ENCODE measurements at places on chromosomes 3 and 15.

- DNase-seq, result no peak
These were observed 39.5 kb downstream of the ISL2 start for GRCh38 chr15:76376029-76376428.

DNA sequence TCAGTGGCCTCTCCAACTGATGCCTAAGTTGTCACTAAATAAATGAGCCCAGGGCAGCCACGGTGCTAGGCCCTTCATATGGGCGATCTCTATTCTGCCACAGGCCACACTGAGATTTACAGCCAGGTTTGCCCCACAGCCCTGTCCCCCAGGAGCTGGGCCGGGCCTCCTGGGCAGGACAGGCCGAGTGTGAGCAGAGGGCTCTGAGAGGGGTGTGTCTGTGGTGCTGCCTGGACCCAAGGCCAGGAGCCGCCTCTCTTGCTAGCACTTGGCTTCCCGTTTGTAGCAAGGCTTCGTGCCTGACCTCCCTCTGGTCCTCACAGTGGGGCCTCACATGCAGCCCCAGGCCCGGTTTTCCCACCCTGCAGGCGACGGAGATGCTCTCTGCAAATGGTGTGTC, 67.1 kb upstream of the SEC22A start:
- no peak for DNase-seq

DNA sequence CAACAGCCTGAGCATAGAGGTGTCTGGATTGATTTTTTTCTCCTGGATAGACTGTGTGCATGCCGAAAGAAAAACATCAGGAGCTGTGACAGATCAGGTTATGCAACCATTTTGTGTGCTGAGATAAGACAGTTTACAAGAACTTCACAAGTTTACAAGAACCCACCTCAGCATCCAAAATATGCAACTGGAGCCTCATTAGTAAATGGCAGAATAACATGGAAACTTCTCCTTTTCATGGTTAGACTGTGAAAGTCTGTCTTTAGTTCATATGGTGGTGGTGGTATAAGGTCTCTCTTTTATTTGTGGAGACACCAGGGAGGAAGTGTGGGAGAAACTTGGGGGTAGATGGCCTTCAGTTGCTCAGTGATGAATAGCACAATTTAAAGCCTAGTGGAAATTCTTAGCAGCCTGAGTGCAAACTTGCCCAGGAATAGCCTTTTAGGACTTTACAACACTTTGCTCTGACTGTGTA, 3.7 kb upstream of the ZNF609 start:
- DNase-seq, result no peak

GRCh38 chr3:143081844-143082778, 37.5 kb upstream of the CHST2 start:
- peak; percentile 6 for DNase-seq

DNA sequence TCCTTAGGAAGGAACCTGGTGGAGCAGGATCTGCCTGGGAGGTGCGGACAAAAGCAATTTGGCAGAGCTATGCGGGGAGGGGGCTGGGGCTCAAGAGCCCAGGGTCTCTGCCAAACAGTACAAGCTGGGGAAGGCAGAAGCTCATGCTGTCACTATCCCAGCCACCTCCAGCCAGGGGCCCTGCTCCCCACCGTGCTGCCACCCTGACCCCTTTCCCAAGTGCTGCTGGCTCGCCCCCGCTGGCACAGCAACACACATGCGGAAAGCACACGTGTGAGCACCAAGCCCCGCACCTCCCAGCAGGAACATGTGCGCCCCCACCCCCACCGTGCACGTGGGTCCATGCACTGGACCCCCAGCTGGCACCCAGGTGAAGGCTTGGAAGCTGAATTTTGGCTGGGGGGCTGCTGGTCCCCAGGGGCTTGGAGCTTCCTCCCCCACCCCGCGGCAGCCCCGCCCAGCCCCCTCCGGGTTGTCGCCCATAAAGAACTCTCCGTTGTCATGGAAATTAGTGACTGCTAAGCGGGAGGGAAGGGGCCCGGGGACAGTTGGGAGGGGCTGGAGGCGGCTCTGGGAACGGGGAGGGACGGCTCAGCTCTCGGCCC, 742 bp downstream of the CAMKV start:
- no peak for DNase-seq

- no peak for DNase-seq
These were observed 27.8 kb upstream of the PIK3CB start for GRCh38 chr3:138862531-138862923.

DNA sequence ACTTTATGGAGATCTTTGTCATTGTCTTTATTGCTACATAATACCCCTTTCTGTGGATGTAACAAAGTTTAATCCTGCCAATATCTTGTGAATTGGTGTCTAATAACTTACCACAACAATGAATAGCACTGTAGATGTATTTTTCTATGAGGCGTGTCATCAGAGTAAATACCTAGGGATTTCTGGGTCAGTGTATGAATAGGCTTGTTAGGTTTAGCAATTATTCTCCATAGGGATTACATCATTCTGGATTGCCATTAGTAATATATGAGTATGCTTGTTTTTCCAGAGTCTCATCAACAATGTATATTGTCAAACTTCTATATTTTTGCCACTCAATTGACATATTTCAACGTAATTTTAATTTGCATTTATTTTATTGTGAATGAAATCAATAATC, 67.9 kb downstream of the UNC13C start:
- DNase-seq, result no peak

DNA sequence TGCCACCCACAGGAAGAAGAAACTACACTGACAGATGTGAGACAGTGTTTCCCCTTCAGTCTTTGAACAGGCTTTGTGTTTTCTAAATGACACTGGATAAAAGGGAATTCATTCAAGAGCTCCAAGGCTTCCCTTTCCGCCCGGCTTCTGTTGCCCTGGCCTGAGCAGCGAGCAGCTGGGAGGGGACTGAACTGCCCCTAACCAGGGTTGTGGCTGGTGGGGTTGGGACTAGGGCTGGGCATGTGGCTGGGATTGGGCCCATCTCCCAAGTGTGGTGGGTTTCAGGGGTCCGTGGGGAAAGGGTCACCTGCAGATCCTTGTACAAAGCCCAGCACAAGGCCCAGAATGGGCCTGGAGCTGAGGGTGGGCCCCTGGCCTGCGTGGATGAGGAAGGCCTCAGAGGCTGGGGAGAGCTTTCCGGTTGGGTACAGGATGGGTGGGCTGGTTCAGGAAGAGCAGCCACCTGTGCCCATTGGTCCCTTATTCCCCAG, 10.4 kb downstream of the VILL start:
- no peak for DNase-seq

GRCh38 chr3:61637088-61638051, 76.0 kb downstream of the PTPRG start:
- no peak for DNase-seq

DNA sequence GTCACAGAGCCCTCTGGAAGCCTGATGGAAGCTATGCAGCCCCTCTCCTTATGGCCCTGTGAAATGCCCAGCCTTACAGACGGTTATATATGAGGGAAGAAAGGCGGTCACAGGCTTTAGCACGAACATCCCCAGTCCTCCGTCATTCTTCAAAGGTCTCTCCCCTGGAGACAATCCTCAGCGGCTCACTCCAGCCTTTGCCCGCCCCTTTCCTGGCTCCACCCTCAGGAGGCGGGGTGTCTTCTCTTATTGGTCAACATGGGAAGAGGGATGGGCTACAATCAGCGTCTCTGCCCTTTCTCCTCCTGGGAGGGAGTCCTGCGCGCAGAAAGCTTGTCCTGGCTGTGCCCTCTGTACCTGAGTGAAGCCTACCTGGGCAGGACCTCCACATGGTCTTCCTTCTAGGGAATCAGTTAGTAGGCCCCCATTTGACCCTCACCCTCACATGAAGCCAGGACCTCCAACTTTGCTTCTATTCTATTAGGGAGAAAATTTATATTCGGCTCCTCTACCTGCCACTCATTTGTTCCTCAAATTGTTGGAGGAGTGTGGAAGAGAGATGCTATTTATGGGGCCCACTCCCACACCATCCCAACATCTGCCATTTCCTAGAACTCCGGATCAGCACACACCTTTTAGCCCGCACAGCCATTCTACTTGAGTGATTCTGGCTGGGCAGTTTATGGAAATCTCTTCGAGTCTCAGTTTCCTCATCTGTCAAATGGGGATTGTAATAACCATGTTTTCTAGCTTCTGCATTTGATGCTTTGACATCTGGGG, 112.9 kb upstream of the SLC6A11 start:
- DNase-seq, result no peak

DNA sequence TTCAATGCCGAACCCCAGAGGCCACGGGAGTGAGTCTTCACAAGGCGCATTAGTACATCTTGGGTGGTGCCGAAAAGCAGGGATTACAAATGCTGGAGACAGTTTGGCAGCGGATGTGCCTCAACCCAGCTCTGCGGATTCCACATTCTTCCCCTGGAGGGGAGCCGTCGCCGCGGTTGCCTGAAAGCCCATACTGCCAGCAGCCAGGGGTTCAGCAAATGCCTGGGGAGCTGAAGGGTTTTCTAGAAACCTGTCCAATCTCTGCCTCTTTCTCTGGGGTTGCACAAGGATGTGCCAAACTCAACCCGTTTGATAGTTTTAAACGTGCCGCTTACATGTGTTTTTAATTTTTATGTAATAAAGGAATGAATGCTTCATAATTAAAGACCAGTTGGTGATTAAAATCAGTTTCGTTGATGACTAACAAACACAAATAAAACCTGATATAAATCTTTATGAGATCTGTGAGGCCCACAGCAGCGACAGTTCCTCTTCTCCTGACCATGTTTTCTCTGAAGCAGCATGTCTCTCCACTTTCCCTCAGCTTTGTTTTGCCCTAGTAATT, 74.6 kb upstream of the LEKR1 start:
- DNase-seq, result no peak

DNA sequence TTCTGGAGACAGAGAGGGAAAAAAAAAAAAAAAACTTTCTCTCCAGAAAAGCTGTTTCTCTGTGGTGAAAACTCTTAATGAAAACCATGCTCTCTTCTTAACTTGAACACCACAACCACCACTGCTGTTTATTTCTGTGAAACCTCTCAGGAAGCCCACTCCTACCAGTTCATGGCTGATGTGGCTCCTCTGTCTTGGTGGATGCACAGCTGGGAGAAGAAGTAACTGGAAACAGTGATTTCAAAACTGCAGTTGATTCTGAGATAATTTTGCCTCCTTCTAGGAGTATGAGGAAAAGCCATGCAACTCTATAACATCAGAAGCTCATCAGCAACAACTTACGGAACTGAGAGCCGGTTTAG, 40.2 kb upstream of the PYGO1 start:
- no peak for DNase-seq

GRCh38 chr3:141659821-141660613, 78.1 kb upstream of the RNF7 start:
- no peak for DNase-seq

All from stimulated activated naive CD4-positive, alpha-beta T cell treated with Interleukin-2 at 50 U/mL for 16 hours (primary cell).